ENCODE measurements at places on chromosomes 1 and 21.

GRCh38 chr1:168892931-168893330, 163.9 kb upstream of the DPT start:
- no peak for DNase-seq

DNA sequence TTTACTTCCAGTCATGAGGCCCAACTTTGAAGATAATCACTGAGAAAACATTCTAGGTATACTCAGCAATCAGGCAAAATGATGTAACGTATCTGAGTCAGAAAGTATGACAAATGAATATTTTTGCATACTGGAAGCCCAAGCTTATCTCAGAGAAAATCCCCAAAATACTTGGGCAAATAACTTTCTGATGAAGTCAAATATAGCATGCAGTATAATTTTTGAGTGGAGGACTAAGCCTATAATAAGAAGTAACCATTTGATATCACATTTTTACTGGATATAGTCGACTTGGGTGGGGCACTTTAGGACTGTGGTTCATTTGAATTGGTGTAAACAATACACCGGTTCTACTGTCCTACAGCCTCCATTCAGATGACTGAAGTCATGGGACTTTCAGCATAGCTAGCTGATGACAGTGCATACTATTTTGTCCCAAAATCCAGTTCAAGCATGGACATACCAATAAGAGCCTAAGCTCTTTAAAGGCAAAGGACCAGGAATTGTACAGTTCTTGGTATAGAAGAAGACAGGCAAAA, 2.3 kb upstream of the GADD45A start:
- DNase-seq, result no peak

DNA sequence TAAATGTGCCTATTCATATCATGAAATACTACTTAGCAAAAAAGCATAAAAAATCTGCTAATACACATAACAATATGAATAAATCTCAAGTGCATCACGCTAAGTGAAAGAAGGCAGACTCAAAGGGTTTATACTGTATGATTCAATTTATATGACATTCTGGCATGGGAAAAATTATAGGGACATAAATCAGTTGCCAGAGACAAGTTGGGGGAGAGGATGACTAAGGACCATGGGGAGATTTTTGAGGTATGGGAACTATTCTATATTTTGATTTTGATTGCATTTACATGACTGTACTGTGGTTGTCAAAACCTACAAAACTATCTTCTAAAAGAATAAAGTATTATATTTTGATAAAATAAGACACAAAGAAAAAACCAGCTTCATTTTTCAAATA, 650.3 kb upstream of the NR5A2 start:
- no peak for DNase-seq

DNA sequence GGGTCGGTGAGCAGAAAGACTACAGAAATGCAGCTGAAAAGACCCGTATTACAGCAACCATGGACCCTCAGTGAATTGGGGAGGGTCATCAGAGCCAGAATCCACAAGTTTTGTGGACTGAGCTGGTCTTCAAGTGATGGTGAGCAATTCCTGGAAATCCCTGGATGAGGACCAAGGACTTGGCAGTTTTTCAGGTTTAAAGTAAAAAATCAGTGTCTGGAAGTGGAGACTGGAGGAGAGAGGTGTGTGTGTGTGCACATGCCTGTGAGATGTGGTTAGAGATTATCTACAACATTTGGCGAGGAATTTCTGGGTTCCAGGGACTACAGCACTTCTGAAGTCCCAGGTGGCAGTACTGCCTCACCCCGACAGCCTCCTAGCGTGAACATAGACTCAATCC, 56.4 kb downstream of the KIRREL1 start:
- DNase-seq, result no peak

DNA sequence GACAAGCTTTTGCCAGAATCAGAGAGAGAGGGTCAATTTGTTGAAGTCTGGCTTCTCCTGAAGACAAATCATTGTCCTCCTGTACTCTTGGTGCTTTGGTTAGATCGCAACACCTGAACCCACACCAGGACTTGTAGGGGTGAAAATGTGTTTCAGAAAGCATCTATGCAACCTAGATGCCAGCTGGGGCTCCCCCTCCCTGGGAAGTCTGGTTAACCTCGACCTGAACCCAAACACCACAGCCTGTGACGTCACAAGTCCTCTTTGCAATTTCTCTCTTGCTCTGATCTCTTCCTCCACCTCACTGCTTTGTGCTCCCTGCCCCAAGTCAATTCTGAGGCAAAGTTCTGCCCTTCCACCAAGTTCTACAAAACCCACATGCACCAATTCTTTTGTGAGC, 42.8 kb upstream of the USP24 start:
- peak; percentile 61 for DNase-seq

GRCh38 chr1:3004285-3005205, 16.7 kb upstream of the ACTRT2 start:
- no peak for DNase-seq

GRCh38 chr1:198157847-198158725, 1.3 kb downstream of the NEK7 start:
- peak; percentile 18 for DNase-seq

DNA sequence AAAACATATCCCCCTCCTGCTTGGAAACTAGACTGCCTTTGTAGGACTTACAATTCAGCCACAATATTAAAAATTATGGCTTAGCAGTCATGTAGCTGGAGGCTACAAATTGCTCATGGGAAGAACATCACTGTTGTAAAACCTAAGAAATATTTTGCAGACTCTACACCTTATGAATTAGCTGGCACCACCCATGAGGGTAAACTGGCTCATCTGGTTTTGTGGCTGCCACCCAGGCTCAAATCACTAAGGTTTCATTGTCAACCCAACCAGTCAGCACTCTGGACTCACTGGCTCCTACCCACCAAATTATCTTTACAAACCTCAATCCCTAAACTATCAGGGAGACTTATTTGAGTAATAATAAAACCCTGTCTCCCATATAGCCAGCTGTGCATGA, 100.7 kb upstream of the OLFM3 start:
- DNase-seq, result no peak

DNA sequence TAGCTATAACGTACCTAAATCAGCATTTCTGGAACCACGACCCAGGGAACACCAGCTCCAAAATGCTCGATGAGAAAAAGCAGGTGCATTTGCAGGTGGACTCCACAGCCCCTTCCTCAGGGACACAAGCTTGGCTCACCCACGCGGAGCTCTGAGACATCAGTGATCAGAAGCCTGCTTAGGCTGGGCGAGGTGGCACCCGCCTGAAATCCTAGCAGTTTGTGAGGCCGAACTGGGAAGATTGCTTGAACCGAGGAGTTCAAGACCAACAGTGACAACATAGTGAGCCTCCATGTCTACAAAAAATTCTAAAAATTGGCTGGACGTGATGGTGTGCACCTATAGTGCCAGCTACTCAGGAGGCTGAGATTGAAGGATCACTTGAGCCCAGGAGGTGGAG, 2.5 kb upstream of the TSPEAR start:
- DNase-seq, result no peak

GRCh38 chr1:10634428-10635084, 159.8 kb downstream of the PEX14 start:
- no peak for DNase-seq

DNA sequence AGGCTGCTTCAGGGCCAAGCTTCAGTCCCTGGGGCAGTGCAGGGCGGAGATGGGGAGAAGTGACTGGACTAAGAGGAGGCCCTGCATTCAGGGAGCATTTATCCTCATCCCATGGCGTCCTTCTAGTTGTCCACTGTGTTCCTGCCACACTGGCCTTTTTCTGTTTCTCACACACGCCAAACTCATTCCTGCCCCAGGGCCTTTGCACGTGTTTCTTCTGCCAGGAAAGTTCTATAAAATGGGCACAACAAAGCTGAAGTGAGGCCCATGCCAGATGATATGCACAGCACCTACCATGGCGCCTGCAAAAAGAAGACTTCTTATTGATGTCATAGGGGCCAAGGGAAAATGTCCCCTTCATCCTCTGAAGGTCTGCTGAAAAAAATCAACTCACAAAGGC, 24.3 kb downstream of the MROH7 start:
- no peak for DNase-seq

DNA sequence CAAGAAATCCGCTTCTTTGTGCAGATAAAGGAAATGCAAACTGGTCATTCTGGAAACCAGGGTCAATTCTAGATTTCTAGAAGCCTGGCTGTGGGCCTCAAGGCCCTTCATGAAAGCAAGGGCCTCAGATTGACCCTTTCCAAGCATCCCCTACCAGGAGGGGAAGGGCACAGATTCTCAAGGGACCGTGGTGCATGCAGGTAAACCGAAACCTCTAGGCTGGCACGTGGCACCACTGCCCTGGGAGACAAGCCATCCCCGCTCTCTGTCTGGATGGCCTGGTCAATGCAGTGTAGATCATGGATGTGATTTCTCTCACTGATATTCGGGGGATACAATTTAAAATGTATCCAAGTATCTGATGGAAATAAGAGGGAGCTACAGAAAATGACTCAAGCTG, 69.4 kb downstream of the TOMM20 start:
- no peak for DNase-seq

GRCh38 chr1:10900251-10900651, 103.8 kb upstream of the CASZ1 start:
- DNase-seq, result no peak

DNA sequence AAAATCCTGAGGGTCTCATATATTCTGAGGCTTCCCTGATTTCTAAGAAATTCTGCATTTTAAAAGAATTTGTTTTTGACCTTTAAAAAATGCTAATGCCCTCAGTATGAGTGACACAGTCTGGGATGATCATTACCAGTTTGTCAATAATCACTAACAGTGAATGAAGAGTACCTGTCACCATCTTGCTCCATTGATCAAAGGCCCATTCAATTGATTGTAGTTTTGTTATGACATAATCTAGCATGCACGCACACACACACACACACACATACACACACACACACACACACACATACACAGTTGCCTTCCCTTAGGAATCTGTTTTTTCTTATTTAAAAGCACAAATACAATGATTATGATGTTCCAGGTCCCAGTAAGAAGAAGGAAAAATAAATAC, 250.4 kb downstream of the NFIA start:
- no peak for DNase-seq

- DNase-seq, result peak; percentile 32
Observed at GRCh38 chr1:4652631-4653327, 1.6 kb upstream of the AJAP1 start.

GRCh38 chr1:109874445-109874844, 36.2 kb upstream of the CSF1 start:
- DNase-seq, result no peak

- no peak for DNase-seq
Observed at GRCh38 chr21:28669971-28670653, 322.6 kb downstream of the LTN1 start.

DNA sequence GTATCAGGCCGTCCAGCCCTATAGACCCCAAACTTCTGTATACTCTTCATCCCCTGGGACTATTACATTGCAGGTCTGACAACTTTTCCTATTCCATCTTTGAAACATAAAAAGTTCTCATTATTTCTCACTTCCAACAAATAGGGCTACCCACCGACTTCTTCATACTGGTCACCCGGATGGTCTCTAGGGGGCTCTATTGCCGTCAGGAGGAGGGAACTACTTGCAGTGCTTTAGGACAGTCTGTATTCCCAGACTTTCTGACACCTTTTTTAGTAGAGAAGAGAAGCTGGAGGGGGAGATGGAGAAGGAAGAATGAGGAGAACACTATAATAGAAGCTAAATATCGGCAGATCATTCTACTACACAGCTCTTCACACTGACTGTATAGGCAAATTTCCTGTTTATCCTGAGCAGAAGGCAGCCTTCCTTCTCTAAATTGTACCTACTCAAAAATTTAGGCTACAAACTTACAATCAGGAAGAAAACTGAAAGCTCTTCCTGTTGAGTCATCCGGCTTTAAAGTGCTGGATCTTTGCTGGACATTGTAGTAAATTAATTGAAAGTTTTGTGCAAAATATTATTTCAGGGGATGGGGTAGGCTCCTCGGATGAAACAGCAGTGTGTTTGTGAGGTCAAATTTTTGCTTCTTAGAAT, 54.6 kb downstream of the CDC7 start:
- no peak for DNase-seq

DNA sequence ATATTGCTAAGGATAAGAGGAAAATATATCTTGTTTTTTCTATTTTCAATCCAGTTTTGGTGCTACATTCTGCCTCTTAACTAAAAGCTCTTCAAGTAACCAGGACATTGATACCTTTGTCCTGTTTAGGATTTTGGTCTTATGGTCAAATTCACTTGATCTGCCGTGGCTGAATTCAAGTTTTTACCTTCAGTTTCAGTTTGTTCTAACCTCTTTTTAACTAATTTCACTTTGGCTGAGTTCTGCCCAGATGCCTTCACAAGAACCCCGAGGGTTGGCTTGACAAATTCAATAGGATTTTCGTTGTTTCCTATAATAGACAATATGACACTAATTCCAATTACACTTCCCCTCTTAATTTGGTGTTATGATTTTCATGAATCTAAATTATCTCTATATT, 84.5 kb upstream of the C1orf21 start:
- DNase-seq, result no peak

DNA sequence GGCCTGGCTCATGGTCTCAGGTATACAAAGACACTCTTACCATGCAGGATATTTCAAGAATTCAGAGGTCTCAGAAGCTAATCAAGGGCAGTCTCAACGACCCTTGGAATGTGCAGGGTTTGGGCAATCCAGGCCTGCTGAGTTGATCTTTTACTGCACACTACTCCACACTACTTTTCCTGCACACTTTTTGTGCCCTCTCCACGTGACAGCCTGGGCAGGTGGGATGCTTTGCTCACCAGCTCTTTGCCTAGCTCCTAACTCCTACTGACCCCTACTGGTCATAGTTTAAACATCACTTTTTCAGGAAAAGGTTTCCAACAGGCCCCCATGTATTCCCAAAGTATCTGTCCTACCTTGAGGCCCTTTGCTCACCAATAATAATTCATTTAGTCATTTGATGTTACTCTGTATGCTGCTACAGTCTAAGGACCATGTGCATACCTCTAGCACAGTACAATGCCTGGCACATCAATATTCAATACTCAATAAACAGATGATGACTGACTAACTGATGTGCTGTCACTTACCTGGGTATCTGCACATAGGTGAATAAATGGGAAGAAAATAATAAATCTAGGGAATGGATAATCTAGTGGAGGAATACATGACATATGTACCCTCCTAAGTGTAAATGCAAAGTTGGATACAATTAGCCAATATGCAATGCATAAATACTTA, 9.6 kb downstream of the DUSP23 start:
- no peak for DNase-seq

GRCh38 chr1:48187969-48188563, 34.5 kb upstream of the SLC5A9 start:
- DNase-seq, result no peak

DNA sequence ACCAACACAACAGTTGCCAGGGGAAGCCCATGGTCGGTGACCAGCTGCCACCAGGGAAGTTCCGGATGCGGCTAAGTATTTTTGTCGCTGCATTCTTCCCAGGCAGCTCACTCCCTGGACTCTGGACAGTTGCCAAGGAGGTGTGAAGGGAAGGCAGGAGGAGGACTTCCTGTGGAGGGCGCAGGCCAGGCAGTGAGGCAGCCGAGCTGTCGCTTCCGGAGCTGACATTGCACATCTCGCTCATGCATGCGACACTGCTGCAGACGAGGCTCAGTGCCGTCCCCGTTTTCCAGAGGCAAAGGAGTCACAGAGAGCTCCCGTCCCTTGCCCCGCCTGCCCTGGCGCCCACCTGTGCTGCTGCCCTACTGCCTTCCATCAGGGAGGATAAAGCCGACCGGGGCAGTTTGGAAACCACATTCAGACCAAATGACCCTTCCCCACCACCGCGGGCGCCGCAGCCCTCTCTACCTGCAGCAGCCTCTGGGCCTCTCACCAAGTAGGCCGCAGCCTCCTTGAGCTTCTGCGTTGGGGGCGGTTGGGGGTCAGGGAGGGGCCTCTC, 81.4 kb downstream of the NENF start:
- DNase-seq, result peak; percentile 2

All from CD4-positive, alpha-beta T cell treated with Interleukin-6 at 100 ng/mL for 8 hours (primary cell).